ENCODE measurements at places on chromosomes 16 and 17.

GRCh38 chr17:38717139-38717745 lies 12.2 kb downstream of the MLLT6 start:
- ATAC-seq = no peak

- ATAC-seq = peak; percentile 43
Observed at GRCh38 chr17:412211-413015, 59.8 kb upstream of the RPH3AL start.

DNA sequence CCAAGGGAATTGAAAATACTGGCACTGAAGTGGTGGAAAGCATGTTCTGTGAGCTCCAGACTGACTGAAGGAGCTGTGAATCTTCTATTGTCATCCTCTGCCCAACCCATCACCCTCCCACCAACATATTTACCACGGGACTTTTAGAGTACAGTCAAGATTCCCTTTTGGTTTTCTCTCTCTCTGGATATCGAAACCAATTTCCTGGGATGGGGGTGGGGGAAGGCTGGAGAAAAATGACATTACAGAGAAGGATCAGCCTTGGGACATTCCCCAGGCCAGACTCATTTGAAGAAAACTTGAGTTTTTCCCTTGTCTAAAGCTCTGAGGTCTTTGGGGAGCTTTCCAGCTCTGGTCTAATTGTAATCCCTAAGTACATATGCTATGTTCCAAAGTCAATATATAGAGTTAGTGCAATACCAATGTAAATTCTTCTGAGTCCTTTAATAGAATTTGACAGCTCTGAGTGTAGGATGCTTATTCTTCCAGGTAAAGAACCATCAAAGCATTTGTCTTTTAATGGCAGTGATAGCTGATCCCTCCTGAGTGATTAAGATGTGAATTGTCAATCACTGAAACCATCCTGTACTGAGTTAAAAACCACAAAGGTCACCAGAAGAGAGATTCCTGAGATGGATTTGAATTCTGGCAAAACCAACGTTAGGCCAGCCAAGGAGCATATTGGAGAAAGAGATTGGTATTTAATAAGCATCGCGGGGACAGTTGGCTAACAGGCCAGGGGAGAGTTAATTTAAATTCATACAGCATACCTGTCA lies 48.8 kb upstream of the CCL1 start:
- no peak for ATAC-seq

DNA sequence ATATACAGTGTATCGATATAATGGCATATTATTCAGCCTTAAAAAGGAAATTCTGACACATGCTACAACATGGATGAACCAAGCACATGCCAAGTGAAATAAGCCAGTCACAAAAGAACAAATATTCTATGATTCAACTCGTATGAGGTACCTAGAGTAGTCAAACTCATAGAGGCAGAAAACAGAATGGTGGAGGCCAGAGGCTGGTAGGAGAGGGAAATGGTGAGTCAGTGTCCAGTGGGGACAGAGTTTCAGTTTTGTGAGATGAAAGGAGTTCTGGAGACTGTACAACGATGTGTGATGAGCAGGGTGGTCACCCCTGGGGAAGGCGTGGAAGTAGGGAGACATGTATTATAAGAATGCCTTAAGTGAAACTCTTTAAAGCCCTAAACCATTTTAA lies 39.9 kb downstream of the RNF157 start:
- ATAC-seq = no peak

- no peak for ATAC-seq
Observed at GRCh38 chr16:2990891-2991290, 10.6 kb upstream of the PKMYT1 start.

- ATAC-seq = no peak
Observed at GRCh38 chr16:68509381-68509780, 29.7 kb upstream of the ZFP90 start.

DNA sequence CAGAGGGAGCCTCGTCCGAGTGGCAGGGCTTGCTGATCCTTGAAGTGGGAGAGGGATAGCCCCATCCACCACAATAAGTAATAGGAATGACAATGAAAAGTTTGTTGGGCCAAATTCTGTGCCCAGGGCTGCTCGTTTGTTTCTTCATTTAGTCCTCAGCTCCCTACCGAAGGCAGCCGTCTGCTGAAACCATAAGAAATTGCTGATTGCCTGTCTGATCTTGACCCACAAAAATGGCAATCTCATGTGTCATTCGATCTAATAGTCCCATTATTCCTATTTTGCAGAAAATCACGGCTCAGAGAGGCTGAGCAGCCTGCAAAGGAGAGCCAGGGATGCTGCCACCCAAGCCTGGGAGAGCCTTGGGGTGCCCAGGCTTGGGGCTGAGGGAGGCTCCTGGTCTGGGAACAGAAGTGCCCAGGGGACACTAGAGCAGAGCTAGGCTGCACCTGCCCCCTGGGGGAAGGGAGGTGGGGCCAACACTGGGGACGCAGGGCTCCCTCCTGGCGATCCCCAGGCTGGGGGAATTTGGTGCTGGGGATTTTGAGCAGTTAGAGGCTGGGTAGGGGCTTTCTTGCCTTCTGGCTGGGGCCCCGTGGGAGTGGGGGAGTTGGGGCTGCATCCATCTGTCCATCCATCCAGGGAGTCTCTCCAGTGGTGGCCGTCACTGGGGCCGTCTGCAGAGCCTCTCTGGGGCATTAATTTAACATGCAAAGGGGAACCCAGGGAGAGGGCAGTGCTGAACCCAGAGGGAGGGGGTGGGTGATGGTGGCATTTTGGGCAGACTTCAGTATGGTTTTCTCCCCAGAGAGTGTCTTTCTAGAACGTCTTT lies 53.5 kb downstream of the SOCS1 start:
- peak; percentile 58 for ATAC-seq

DNA sequence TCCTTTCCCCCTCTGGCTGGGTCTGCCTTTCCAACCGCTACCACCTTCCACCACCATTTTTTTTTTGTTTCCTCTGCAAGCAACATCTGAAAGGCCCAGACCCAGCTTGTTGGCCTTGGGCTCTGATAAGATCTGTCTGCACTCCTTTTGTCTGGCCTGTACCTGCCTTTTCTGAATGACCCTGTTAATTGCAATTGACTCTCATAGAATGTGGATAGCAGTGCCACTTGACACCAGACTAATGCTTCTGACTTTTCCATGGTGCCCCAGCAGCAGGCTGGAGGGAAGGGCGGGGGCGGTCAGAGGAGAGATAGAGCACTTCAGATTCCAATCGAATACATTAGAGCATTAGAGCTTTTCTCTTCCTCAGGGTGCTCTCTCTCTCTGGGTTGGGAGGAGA lies 538.9 kb downstream of the WWOX start:
- ATAC-seq = no peak

DNA sequence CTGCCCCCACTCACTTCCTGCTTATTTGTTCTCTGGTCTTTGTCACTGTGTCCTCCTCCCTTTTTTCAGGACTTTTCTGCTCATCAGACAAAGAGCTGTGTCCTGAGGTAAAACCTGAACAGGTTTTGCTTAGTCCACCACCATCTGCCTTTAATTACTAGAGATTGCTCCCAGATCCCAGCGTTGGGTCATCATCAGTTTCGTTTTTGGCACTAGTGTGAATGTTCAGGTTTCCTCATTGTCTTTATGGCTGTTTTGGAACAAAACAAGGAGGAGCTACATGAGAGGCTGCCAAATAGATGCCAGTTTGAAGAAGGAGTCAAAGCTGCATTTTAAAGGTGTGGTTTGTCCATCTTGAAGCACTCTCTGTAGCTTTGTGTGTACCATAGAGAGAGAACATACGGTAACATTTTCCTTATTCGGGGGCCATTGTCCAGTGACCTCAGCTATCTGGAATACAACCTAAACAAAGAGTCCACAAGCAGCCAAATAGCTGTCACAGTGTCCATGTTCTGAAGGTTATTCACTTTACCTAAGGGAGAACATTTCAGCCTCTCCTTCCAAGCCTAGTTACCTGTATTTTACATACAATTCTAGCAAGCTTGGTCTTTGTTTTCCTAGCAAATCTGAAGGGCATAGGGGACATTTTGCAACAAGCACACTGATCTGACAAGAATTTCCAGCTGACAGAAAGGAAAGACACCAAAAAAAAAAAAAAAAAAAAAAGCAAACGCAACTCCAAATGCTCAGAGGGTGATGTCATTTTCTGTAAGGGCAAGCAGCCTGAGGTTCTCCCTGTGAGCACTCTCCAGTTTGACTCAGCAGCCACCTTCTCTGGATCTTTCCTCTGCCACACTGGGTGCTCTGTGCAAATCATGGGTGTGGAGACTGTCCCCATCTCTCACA lies 196.1 kb downstream of the NTN1 start:
- ATAC-seq = no peak

DNA sequence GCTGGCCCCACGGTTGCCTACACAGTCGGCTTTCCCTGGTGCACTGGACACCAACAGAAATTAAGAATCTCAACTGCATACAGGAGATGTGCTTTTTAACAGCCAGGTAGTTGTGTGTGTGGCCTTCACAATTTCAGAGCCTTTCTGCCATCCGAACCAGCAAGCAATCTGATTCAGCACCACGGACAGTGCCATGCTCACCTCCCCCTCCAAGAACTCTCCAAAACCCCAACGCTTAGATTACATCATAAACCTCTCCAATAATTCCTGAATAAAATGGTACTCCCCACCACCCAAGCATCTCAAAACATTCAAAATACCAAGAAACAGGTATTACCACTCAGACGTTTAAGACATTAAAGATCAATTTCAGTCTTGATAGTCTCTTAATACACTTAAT lies 31.8 kb downstream of the USP7 start:
- no peak for ATAC-seq

GRCh38 chr17:54455251-54455868 lies 445.3 kb upstream of the TOM1L1 start:
- no peak for ATAC-seq

DNA sequence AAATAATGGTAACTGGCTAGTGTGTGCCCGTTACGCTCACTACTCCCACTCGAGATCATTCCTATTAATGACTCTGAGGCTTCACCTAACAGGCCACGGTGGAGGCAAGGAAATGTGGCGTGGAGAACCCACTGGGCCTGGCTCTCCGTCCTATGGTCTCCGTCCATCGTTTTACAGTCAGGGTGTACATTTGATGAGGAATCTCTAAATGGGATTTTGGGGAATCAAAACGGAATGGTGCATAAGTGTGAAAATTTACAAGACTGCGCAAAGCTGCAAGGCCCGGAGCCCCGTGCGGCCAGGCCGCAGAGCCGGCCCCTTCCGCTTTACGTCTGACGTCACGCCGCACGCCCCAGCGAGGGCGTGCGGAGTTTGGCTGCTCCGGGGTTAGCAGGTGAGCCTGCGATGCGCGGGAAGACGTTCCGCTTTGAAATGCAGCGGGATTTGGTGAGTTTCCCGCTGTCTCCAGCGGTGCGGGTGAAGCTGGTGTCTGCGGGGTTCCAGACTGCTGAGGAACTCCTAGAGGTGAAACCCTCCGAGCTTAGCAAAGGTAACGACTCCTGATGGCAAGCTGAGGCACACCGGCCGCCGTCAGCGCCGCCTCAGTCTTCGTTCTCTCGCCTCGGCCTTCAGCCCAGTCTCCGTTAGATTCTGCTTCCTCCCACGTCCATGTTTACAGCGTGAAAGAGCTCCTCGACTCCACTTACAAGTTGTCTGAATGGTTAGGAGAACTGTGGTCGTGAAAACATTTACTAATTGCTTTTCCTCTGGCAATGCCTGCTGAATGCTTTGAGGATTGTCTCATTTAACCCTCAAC lies at the start of gene RAD51C:
Gene RAD51C (plus strand): TSS at position 364 of the 817 bp plus-strand sequence. CDS start 42 bp downstream, at position 406.
- ATAC-seq = peak; percentile 98

DNA sequence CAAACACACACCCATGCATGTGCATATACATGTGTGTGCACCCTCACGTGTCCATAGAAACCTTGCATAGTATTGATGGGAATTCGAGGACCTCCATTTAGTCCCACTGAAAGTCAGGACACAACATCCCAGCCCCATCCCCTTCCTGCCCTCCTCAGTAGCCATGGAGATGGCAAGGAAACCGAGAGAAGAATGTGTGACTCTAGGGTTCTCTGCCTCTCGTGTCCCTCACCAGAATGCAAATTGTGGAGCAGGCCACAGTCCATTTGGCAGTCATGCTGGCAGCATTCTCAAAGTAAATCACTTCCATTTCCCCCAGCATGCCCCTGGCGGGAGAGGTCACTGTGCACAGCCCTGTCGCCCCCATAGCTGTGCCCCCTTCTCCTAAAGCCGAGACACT lies 141.1 kb downstream of the MSI2 start:
- no peak for ATAC-seq

GRCh38 chr16:17358846-17359245 lies 111.9 kb downstream of the XYLT1 start:
- ATAC-seq = no peak

DNA sequence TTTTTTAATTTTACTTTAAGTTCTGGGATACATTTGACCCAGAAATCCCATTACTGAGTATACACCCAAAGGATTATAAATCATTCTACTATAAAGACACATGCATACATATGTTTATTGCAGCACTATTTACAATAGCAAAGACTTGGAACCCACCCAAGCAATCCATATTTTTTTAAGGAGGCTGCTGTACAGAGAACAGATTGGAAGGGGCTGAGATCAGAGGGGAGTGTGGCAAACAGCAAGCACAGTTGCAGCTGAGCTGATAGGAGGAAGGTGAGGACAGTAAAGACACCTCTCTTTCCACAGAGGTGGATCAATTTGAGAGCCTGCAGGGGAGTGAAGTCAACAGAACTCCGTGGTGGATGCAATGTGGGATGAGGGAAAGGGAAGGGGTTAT lies 10.2 kb upstream of the TMEM238L start:
- no peak for ATAC-seq
